ENCODE measurements at places on chromosomes 12 and 14.

DNA sequence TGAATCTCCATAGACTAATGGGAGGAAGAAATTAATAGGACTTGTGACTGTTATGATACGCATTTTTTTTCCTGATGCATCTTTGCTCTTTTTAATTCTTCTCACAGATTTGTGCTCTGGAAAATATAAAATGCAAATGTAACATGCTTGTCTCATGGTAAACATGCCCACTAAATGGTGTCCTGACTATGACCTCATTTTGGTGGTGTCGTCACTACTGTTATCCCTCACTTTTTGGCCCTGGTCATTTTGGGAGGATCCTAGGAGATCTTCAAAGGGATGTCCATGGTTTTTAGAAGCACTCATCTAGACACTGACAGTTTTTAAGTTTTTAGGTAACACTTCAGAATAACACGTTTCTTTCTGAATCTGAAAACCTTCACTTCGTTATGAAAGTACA, 790.8 kb upstream of the FBXO33 start:
- no peak for DNase-seq

GRCh38 chr12:71262466-71262865, 104.7 kb upstream of the TSPAN8 start:
- no peak for DNase-seq

- no peak for DNase-seq
Measured at GRCh38 chr14:37047996-37048395, 124.4 kb downstream of the SLC25A21 start.

DNA sequence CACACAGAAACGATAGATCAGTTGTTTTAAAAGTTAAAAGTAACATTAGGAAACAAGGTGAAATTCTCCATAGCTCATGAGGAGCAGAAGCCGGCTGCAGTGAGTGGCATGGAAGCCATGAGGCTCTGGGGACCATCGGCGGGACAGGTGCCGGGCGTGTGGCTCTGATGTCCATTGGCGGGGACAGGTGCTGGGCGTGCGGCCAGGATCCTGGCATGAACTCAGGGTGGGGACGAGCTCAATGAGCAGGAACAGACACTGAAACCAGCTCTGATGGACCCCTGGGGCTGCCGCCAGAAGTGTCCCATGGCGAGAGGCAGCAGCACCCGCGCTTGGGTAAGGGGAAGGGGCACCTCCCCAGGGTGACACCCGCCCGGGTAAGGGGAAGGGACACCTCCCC, 75.1 kb downstream of the NOC4L start:
- DNase-seq, result no peak

- no peak for DNase-seq
Measured at GRCh38 chr12:109967383-109968031, 28.7 kb downstream of the GIT2 start.

DNA sequence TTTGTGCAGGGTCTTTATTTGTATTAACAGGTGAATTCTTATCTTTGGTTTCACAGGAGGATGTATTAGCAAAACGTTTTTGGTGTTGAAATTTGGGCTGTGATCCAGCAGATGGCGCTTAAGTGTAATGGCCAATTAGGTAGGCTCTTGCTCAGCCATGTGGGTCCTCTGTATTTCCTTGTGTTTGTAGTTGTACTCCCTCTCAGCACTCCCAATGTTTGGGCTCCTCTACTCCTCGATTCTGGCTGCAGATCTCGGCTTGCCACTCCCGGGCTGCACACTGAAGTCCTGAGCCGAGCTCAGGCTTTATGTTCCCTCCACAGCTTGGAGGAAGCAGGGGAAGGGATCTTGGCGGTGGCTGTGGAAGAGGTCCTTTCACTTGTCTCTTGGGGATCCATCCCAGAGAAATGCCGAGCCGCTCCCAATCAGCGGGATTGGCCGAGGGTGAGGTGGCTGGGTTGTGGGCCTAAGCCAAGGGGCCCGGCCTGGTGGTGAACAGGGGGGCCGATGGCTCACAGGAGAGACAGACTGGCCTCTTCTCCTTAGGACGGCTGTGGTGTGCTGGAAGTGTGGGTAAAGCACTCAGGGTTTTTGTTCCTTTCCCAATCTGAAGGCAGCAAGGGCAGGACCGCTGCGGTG, 133.7 kb downstream of the AEBP2 start:
- peak; percentile 22 for DNase-seq

- no peak for DNase-seq
Measured at GRCh38 chr14:81412779-81413178, 12.7 kb upstream of the STON2 start.

DNA sequence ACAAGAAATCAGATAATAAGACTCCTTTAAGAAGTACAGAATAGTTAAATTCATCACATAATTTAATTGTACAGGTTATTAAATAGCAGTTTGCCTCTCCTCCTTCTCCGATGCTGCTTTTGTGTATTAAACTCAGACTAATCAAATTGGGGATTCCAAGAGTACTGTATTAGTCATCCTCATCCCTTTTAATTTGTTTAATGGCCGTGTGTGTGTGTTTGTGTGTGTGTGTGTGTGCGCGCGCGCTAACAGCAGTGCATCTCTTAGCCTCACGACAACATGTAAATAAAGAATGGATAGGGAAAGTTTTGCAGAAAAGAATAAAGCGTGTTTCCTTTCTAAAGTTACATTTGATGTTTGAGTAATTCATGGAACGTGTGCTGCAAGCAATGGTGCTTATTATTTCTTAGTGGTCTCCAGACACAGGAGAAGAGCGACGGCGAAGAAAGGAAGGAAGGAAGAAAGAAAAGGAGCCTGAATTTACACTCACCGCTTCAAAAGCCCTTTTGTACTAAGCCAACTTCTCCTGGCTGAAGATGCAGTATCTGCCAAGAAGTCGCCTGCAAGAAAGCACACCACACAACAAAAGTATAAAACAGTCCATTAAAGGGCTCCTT, 220.3 kb downstream of the ASCL1 start:
- no peak for DNase-seq

GRCh38 chr12:104748790-104749189, 209.3 kb downstream of the SLC41A2 start:
- DNase-seq, result no peak

DNA sequence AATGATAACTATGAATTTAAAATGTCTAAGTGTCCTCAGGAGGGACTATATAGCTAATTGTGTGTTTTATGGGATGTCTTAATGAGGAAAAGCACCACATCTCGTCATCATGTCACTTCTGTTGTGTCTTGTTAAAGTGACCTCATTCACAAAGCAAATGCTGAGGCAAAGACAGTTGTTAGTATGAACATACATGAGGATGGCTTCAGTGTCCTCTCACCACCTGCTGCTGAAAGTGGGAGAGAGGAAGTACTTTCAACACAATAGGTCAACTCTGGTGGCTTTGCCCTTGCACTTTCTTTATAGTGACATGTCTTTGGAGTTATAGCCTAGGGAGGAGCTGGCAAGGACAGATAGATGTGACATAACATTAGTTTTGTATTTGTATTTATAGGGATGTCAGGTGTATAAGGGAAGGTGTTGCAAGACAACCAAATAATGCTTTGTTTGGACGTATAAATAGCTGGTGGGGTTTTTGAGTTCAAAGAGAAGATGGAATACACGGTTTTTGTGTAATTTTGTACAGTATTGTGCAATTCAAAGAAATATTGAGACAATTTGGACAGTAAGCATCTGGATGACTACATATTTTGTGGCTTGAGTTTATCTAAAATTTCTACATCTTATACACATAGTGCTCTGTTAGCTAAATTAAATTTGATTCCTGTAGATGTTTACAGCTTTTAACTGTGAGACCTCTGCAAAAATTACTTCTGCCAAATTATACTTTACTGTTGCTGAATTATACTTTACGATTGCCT, 131.7 kb upstream of the ATP2B1 start:
- no peak for DNase-seq

- DNase-seq, result no peak
Measured at GRCh38 chr14:94717808-94718207, 52.1 kb downstream of the GSC start.

DNA sequence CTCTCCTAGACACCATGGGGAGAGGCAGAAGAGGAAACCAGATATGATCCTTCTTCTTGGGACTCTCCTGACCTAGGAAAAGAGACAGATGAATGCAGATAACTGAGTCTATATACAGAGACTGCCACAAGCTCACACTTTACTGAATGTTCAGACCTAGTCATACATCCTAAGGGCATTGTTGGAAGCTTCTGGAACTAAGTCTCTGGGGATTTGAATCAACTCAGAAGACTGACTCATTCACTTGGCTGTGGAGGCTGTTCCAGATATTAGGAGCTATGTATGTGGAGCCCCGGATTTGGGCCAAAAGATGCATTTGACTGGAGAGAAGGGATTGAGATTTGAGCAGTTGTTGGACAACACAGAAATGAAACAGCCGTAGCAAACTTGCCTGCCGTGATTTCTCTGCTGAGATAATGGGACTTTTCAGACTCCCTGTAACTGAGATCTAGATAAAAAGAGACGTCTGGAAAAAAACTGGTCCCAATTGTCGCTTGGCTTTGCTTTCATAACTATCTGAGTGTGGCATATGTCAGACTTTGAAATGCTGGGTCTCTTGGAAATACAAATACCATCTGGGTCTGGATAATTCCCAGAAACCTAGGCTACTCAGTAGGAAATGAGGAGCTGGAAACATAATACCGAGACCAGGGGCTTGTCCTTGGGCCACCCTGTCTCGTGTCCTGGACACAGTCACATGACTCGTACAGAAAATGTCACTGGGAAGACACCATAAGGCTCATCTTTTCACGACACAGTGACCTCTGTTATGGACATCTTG, 396.8 kb downstream of the NUAK1 start:
- DNase-seq, result no peak

Measured in HuH-7 (cell line).